ENCODE measurements at places on chromosomes 2 and 18.

DNA sequence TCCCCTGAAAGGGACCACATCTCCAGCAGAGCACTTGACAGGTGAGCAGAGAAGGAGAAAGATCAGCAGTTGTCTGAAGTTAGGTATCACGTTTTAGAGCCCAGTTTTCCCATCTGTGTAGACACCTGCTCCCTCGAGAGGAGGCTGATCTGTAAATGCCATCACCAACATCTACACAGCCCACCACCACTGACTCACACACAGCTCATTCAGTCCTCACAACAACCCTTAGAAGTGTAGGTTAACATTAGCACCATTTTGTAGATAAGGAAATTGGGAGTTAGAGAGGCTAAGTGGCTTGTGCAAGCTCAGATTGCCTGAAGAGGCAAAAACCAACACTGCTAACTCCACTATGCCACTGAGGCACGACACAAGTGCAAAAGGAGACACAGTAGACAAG lies 37.2 kb upstream of the STAT1 start:
- DNase-seq = no peak

- DNase-seq = no peak
Measured at GRCh38 chr2:69538249-69538648, 101.0 kb upstream of the NFU1 start.

DNA sequence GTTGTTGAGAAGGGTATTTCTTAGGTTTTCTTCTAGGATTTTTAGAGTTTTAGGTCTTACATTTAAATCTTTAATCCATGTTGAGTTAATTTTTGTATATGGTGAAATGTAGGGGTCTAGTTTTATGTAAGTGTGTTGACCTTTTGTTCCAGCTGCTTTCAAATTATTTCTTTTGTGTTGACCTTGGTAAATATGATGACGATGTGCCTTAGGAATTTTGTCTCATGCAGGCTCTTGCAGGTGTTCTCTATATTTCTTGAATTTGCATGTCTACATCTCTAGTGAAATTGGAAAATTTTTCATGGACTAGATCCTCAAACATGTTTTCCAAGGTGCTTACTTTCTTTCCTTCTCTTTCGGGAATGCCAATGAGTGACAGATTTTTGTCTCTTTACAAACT lies 1609.3 kb upstream of the ZEB2 start:
- no peak for DNase-seq

GRCh38 chr2:105373895-105374401 lies 24.9 kb downstream of the FHL2 start:
- DNase-seq = no peak

- DNase-seq = no peak
Measured at GRCh38 chr18:58862356-58862755, 2.3 kb upstream of the ZNF532 start.

DNA sequence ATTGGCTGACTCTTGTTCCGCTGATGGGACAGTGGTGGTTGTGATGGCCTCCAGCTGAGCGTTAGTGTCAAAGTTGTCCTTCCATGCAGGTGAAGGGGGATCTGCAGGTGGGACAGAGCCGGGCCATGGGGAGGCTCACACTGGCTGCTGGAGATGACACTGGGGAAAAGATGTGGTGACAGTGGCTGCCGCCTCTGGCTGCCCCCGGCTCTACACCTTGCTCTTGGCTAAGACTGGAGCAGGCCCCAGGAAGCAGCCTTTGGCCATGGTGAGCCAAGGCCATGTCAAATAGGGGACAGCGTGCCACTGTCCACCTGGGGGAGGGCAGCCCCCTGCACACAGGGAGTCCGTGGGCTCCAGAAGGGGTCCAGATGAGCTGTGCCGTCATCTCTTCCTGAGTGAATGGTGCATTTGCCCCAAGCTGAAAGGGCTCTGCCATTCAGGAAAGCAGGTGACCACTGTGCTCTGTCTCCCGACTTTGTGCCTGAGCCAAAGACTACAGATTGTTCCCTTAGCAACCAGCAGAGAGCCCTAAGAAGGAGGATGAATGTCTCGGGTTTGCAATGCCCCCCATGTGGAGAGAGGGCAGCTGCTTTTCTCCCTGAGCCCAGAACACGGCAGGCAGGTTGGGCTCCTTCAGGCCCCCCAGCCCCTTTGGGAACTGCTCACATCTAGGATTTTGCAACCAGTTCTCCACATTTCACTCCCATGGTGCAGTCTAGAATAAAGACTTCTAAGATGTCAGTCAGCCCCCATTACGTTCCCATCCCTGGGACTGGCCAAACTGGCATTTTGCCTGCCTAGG lies 79.1 kb upstream of the BCL2L11 start:
- no peak for DNase-seq

GRCh38 chr2:50529600-50530218 lies 502.2 kb downstream of the NRXN1 start:
- DNase-seq = no peak

DNA sequence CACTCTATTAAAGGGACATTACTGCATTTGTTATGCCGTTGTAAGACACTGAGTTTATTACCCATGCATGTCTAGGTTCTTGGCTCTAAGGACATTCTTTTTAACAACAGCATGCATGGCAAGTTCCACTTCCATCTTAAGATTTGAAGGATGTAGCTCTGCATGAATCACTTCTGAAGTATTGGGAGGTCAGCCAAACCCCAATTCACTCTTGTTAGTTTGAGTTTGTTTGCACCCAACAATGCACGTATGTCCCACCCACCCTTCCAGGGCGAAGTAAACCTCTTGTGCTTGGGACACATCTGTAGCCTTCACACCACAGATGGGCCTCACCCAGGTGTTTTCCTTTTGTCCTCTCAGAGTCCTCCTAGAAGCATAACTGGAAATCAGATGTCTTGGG lies 5.6 kb upstream of the LAMA3 start:
- no peak for DNase-seq

DNA sequence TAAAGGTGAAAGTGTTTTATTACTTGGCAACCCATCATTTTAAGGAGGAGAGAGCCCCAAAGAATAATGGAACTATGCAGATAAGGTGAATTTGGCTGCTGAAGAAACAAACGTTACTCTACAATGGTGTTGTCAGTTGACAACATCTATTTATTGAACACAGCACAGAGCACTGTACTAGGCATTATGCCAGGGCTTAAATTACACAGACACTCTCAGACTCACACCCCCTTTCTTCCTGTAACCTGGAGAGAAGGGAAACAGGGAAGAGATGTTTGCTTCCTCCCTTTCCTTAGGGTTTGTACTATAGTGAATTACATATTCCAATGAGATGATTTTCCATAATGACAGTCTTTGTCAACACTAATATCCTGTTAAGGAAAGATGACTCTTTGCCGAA lies 94.0 kb upstream of the ATP5MC3 start:
- DNase-seq = no peak

- DNase-seq = no peak
Measured at GRCh38 chr2:58900246-58901027, 659.3 kb upstream of the FANCL start.

DNA sequence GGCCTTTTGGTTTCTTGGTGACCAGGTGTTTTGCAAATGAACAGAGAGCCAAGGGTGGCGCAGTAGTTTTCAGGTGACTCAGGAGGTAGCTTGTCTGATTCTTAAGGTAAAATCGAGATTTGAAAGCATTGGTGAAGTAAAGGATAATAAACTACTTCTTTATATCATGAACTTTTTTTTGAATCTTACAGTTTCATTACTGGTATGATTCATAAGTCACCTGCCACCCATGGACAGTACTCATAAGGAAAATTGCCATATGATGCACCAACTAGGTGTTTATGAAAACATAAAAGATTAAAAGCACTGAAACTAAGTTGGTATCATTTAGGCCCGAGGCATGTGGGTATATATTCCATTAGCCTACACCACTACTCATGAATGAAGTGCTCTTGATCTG lies 84.1 kb upstream of the MGAT5 start:
- no peak for DNase-seq

- no peak for DNase-seq
Measured at GRCh38 chr2:207731138-207731537, 19.7 kb downstream of the CCNYL1 start.

DNA sequence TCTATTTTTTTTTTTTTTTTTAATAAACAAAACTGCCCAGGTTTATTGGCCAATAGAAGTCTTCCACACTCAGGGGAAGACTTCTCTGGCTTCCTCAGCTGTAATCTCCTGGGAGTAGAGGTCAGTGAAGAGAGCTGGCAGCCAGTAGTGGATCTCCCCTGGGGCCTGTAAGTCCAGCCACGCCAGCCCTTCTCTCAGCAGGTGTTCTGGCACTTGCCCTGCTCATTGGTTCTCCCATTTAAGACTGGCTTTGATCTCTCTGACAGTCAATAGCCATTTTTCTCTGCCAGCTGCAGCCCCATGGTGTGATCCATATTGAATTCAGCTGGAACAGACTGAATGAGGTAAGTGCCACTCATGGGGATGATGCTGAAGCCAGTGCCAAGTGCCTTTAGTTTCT lies 170.6 kb upstream of the SPHKAP start:
- no peak for DNase-seq

DNA sequence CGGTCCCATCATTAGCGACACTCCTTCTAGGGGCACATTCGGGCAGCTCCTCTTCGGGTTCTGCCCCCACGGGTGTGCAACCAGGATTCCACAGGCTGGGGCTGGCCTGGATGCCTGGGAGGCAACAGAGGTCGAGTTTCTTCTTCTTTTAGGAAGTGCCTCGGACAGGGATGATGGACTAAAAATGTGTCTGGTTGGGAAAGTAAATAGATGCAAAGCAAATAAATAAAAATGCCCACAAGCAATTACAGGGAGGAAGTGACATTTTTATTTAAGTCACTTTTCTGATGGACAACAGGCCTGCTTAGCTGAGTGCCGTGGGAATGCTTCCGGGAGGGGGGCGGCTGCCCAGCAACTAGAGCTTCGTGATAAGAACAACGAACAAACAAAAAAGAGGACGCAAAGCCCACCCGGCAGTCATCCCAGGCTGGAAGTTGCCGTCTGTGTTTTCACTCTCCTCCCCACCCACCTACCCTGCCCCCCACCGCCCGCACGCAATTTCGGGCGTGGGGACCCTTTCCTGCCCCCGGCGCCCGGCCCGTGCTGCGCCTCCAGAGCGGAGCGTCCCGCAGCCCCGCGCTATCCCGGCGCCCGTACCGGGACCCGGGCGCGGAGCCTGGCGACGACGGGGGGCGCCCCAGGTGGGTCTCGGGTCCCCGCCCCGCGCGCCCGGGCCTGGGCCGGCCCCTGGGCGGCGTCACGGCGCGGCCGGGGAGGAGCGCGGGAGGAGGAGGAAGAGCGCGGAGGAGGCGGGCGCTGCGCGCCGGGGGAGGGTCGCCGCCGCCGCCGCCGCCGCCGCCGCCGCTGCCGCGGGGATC lies 412 bp upstream of the NCK2 start:
- peak; percentile 77 for DNase-seq

GRCh38 chr2:9800975-9801726 lies 42.1 kb upstream of the TAF1B start:
- no peak for DNase-seq
